ENCODE measurements at places on chromosomes 16 and 17.

DNA sequence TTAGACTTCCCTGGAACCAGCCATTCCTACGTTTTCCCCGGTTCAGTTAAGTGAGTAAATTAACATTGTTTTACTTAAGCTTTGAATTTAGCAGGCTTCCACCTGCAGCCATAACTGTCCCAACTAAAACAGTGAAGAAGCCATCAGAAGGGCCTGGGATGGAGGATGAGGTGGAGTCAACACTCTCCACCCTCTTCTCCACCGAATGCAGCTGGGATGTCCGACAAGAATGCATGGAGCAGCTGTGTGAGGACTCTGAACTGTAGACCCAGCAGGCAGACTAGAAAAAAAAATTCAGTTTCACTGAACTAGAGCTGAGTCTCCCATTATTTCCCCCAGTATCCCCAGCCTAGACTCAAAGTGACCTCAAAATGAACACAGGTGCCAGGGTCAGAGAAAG, 114.8 kb downstream of the C16orf95 start:
- no peak for DNase-seq

- peak; percentile 92 for DNase-seq
Observed at GRCh38 chr17:1122533-1123392, 57.0 kb downstream of the ABR start.

- no peak for DNase-seq
Observed at GRCh38 chr17:231191-231965, 49.9 kb upstream of the DOC2B start.

DNA sequence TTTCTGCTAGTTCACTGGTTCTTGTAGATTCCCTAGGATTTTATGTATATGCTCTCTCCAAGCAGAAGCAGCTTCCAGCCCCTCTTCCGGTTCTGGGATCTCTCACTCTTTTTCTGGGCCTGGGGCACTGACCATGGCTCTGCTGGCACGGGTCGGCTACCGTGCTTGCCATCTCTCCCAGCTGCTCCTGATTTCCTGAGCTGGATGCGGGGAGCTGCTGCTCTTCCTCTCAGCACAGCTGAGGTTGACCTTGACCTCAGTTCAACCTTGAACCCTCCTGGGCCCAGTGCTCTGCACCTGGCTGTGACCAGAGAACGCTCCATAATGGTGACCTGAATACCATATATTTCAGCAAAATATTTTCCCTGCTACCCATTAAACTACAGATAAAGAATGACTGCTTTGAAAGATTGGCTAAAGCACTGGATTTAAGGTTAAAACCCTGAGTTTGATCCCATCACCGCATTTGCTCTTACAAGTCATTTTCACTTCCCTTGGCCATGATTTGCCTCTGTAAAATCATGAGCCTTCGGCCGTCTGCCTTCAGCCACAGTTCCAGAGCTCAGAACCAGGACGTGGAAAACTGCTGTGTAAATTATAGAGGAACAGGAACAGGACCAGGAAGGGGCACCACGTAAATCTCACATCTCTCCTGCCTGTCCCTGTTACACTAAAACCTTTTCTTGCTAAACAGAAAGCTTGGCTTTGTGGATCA, 130.8 kb upstream of the CHMP6 start:
- DNase-seq, result no peak

DNA sequence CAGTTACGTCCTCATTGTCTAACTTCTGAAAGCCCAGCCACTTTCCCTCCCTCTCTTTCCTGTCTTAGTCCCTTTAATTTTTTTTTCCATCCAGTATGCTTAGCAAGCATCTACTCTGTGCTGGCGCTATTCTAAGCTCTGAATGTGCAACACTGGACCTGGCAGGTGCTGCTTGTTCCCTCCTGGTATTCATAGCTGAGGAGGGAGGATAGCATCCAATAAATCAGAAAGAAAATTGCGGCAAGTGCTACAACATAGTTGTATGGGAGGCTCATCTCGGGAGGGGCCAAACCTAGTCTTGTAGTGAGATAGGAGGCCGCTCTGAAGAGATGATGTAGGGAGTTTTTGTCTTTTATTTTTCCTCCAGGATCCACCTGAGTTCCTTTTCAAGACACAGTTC, 457.3 kb upstream of the HSBP1 start:
- no peak for DNase-seq

- DNase-seq, result no peak
Observed at GRCh38 chr16:83951544-83951943, 1.5 kb upstream of the OSGIN1 start.

DNA sequence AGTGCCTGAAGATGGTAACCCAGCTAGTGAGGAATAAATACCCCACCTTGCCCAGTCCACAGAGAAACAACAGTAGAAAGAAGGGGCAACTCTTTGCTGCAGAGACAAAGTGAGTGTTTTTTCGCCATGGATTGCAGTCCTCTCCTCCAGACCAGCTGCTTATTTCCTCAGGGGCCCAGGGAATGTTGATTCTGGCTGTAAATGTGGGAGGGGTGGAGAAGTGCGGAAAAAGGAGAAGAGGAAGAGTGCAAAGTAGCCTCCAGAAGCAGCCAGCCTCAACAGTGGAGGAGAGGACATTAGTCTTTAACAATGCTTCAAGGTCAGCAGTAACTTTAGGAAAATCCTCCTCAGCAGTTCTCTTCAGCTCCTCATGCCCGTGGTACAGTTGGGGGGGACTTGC, 8.1 kb upstream of the PHLPP2 start:
- DNase-seq, result no peak

GRCh38 chr17:30251931-30252330, 16.4 kb upstream of the SLC6A4 start:
- DNase-seq, result no peak

DNA sequence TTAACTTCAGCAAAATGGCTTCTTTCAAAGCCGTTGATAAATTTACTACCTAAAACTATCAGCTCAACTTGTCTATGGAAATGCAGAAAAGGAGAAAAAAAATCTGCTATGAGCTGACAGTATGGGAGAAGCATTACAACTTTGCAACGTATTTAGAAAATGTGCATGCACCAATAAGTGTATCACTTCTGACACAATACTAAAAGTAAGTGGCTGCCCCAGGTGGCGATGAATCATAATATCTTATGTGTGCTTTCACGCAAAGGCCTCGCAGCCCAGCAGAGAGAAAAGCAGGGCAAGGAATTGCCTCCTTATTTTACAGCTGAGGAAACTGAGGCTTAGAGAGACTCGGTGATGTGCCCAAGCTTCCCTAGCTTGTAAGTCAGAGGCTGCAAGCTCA, 101.8 kb downstream of the SALL1 start:
- no peak for DNase-seq

DNA sequence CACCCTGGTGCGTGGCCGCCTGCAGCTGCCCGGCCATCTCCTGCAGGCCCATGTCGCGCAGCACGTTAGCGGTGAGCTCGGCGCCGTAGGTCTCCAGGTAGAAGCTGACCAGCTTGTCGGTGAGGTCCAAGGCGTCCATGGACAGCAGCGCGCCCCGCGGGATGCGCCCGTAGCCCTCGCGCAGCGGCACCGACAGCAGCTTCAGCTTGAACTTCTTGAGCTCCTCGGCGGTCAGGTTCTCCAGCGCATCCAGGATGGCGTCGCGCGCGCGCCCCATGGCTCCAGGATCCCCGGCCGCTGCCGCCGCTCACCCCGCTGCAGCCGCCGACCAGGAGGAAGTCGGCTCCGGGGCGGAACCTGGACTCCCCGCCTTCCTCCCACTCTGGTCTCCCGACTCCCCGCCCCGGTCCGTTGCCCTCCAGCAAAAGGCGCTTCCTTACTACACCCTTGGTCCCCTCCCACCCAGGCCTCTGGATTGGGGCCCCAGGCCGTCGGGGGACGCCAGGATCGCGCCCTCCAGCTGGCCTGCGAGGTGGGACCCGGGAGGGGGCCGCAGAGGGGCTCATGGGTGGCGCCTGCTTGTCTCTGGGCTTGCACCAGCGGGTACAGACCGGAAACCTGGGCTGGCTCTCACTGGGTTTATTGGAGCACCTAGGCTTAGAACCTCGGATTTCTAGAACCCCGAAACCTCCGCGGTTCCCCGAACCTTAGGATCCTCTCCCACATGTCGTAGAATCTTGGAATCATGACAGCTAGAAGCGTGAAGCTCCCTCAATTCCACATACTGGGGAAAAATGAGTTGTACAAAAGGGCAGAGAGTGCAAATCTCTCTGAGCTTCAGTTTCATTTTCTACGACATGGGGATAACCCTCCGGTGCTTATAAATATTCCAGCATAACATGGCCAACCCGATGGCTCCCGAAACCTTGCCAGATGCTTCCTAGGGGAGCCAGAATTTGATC, at the start of gene PYCARD:
Gene PYCARD (minus strand): TSS at position 347 of the 962 bp plus-strand sequence. CDS start 70 bp downstream, at position 277.
- DNase-seq, result no peak

DNA sequence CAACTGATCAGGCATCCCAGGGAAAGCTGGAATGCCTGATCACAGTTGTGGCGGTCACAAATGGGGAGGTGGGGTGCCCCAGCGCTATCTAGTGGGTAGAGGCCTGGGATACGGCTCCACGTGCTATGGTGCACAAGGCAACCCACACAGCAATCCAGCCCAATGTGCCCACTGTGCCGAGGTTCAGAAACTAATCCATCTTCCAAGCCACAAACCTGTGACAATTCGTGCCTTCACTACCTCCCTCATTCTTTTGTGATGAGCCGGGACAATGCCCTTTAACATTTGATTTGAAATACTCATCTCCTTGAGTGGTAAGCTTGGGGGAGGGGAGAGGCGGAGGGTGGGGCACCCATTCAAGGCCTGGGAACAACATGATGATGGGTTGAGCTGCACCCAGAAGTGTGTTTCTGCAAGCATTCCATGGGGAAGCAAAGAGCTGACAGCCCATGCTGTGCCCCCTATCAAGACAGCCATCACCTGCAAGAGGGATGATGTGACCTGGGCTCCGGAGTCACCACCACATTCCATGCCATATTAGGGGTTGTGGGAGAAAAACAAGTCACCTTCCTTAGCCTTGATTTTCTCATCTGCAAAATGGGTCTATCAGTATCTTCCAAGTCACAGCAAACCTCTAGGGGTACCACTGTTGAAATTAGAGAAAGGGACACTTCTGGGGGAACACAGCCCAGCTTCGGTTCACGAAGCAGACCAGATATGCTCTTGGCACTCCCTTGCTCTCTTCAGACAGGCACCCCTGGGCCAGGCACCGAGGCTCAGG, 3.7 kb downstream of the ELOB start:
- no peak for DNase-seq

DNA sequence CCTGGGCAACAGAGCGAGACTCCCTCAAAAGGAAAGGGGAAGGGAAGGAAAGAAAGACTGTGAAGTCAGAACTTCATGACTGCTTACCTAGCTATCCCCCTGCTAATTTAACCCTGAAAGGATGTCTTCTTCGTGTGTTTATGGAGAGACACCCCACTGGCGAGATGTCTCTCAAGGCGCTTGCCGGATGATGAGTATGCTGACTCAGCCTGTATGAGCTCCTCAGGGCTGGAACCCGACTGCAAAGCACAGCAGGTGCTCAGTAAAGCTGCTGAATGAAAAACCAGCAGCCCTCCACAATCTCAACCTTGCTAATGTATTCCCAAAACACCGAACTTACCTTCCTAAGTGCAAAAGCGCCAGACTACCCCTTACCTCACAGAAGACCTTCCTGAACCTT, 2.3 kb downstream of the ANKFY1 start:
- DNase-seq, result no peak

DNA sequence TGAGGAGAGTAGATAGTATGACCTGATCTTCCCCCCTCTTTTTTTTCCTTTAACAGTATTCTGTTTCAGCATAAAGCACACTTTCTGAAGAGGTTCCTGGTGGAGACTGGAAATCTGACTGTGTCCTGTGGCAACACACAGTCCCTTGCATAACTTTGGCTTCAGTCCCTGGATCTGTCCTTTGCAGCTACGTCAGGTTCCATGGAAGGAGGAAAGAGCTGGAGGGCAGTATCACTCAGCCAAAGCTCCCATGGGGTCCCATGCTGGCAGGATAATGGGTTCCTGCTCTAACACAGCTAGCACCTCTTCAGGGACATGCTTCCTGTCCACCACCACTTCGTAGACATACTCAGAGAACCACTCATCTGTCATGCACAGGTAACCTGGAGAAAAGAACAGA, 13.3 kb upstream of the SLC6A4 start:
- no peak for DNase-seq

GRCh38 chr17:68771867-68772515, 170.8 kb upstream of the FAM20A start:
- peak; percentile 54 for DNase-seq

- DNase-seq, result peak; percentile 47
Observed at GRCh38 chr16:65745-66144, 6.7 kb downstream of the RHBDF1 start.

- no peak for DNase-seq
Observed at GRCh38 chr17:7839190-7839875, 5.3 kb downstream of the KDM6B start.

DNA sequence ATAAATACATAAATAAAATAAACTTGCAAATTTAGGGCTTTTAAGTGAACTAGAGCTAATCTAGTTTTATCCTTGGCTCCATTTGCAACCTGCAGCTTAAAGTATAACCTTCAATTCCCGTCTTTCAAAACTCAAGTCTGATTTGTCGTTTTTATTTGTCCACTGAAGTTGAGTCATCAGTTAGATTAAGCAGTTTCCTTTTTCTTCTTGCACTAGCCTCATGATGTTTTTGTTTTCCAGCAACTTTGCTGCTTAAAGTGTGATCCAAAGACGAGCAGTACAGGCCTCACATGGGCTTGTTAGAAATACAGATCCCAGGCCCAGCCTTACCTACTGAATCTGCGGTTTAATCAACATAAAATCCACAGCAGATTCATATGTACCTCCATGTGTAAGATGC, 13.8 kb downstream of the ARSG start:
- no peak for DNase-seq

DNA sequence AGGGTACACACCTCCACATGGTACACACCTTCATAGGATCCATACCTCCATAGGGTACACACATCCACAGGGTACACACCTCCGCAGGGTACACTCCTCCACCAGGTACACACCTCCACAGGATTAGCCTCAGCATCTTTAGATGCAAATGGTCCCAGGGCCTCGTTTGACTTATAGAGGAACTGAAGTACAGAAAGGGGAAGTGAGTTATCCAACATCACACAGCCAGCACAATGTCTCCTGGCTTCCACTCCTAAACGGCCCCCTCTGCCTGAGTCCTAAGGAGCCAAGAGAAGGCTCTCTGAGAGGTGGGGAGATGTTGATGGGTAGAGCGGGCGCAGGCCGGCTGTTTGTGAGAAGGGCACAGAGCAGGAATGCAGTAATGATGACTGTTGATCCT, 12.0 kb downstream of the FOXN1 start:
- DNase-seq, result no peak
